Chondrocyte (in vitro differentiated cells): ENCODE measurements at places on chromosomes 7 and 10. TPM values are rescaled to one million over a fixed set of nuclear protein-coding genes. Genes with fewer than 3 reads are reported as not detected.

GDF2 gene
- not detected in 3 replicates for total RNA-seq

DNA sequence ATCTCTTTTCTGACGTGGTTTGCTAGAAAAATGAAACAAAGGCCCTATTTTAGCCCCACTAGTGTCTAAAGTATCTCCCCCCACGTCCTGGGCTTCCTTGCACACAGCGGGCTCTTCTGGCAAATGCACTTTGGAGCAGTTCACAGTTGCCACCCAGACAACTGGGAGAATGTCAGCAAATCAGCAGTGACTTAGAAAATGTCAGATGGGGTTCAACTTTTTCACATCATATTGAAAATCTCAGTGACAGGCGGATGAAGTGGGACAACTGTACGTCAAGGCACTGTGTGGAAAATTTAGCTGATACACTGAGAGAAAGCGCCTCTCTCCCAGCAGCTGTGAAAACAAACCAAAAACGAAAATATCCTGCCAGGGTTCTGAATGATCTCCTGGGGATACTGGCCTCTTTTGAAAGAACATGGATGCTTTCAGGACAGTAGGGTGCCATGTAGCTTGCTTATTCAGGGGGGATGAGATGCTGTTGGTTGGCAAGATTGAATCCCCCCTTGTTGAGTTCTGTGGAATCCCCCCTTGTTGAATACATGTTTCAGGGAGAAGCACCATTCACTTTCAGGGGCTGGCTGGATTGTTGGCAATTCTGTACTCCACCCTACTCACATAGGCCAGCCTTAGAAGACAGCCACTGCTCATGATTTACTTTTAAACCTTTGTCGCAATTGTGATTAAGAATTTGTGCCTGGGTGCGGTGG, 372.8 kb upstream of the CELF2 start:
- no peaks in the 10 kb centered on the region for H3K27me3 ChIP-seq
- peaks cover 40% of the 10 kb centered on the region for H3K4me1 ChIP-seq
- DNase-seq = no peak
- no peaks in the 10 kb centered on the region for H3K36me3 ChIP-seq
- H3K27ac ChIP-seq = peak overlapping the region; percentile 88
- H3K4me3 ChIP-seq = peak overlapping the region; percentile 43

GRCh38 chr7:99762680-99763327, 21.2 kb downstream of the CYP3A4 start:
- DNase-seq = no peak
- no peaks in the 10 kb centered on the region for H3K36me3 ChIP-seq
- peak overlapping the region; percentile 43 for H3K27ac ChIP-seq
- H3K27me3 ChIP-seq = peaks cover 24% of the 10 kb centered on the region
- peaks cover 8% of the 10 kb centered on the region for H3K4me1 ChIP-seq

CSGALNACT2 gene
- 29.8 to 38.7 TPM (median 38.2 TPM) in 3 replicates for total RNA-seq

CALCR gene
- total RNA-seq = 0.10 to 0.20 TPM in 2 of 3 replicates, not detected in the other

SKAP2 gene
- 4.8 to 10.1 TPM (median 5.8 TPM) in 3 replicates for total RNA-seq

DPYSL4 gene
- total RNA-seq = 19.9 to 37.6 TPM (median 35.2 TPM) in 3 replicates

LAMB1 gene
- 405 to 481 TPM (median 466 TPM) in 3 replicates for total RNA-seq

GRCh38 chr10:7794251-7795026, 6.5 kb downstream of the ATP5F1C start:
- DNase-seq = no peak
- H3K27ac ChIP-seq = no peak overlapping the region
- H3K4me1 ChIP-seq = peaks cover 71% of the 10 kb centered on the region
- no peak overlapping the region for H3K4me3 ChIP-seq
- H3K27me3 ChIP-seq = no peaks in the 10 kb centered on the region
- peaks cover 19% of the 10 kb centered on the region for H3K36me3 ChIP-seq

PPIA gene
- total RNA-seq = 1,108 to 1,479 TPM (median 1,462 TPM) in 3 replicates

CYP3A5 gene
- not detected in 3 replicates for total RNA-seq

DNA sequence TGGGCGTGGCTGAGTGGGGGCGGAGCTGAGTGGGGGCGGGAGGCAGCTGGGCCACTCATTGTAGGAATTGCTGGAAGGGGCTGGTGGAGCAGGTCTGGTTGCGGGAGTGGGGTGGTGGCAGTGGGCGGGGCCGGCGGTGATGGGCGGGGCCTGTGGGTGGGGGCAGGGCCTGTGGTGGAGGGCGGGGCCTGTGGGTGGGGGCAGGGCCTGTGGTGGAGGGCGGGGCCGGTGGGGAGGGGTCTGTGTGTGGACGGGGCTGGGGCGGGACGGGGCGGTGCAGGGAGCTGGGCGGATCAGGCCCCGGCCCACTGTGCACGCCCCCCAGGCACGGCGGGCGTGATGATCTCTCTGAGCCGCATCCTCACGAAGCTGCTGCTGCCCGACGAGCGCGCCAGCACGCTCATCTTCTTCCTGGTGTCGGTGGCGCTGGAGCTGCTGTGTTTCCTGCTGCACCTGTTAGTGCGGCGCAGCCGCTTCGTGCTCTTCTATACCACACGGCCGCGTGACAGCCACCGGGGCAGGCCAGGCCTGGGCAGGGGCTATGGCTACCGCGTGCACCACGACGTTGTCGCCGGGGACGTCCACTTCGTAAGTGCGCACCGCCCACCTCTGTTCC, 14.0 kb downstream of the SLC29A4 start:
- no peaks in the 10 kb centered on the region for H3K27me3 ChIP-seq
- no peak overlapping the region for H3K4me3 ChIP-seq
- H3K4me1 ChIP-seq = no peaks in the 10 kb centered on the region

TRUB1 gene
- total RNA-seq = 18.7 to 23.7 TPM (median 20.2 TPM) in 3 replicates

GIGYF1 gene
- 29.2 to 32.8 TPM (median 31.7 TPM) in 3 replicates for total RNA-seq

RGR gene
- total RNA-seq = not detected in 3 replicates

EBF3 gene
- 2.2 TPM in 1 of 3 replicates, not detected in the others for total RNA-seq

LRRC61 gene
- total RNA-seq = 1.5 to 1.7 TPM in 2 of 3 replicates, not detected in the other

DNA sequence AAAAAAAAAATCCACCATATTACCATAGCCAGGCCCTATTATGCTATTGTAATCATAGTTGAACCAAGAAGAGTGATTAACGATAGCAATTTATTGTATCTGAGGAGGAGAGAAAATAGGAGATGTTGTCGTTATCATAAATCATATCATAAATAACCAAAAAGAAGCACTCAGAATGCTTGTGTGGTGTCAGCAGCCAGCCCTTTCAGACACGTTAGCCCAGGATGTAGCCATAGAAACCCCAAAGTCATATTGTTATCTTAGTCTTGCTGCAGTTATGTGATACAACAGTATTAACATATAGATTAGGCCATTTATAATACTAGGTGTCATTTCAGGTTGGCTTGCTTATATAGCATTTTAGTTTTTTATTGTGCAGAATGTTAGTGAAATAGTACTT, 102.2 kb upstream of the GATA3 start:
- DNase-seq = no peak
- H3K4me1 ChIP-seq = peaks cover 34% of the 10 kb centered on the region
- no peaks in the 10 kb centered on the region for H3K27me3 ChIP-seq
- no peak overlapping the region for H3K4me3 ChIP-seq
